ENCODE measurements at places on chromosomes 1 and 21.

DNA sequence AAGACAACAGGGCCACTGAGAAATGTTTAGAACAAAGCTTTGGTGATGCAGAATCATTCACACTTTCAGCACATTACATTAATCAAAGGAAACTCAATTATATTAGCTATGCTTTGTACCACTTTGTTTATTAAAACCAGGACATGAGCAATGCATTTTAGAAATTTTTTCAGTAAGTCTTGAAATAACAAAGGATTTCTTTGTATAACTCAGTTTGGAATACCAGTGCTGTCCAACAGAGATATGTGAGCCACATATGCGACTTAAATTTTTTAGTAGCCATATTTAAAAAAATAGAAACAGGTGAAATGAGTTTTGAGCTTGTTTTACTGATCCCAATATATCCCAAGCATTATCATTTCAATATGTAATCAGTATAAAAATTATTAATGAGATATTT lies 18.8 kb upstream of the F3 start:
- DNase-seq: no peak

DNA sequence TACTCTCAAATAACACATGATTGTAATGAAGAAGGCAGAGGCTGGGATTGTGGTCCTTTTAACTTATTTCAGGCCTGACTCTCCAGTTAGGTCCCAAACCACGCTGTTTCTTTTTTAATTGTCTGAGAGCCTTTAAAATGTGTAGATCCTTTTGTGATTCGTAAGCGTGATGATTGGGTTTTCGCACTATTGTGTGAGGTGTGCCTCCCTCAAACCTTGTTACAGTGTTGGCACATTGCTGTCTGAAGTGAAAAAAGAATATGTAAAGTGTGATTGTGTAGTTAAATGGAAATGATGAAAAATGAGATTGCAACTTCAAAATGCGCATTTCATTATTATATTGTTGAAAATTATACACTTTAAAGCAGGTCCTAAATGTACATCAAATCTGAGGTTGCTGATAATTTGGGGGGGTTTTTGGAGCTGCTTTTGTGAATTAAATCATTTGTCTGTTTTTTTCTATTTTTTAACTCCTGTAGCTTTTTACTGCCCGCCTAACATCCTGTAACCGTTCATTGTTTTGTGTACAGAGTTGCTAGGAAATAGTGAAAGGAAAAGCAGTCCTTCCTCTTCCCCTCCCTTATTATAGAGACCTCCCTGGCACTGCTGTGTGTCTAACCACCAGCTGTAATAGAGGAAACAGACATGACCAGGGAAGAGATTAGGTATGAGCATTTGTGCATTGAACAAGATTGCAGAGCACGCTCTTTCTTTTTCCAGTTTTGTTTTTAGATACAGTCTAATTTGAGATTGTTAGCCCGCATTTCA lies 43.3 kb downstream of the IARS2 start:
- DNase-seq: no peak

DNA sequence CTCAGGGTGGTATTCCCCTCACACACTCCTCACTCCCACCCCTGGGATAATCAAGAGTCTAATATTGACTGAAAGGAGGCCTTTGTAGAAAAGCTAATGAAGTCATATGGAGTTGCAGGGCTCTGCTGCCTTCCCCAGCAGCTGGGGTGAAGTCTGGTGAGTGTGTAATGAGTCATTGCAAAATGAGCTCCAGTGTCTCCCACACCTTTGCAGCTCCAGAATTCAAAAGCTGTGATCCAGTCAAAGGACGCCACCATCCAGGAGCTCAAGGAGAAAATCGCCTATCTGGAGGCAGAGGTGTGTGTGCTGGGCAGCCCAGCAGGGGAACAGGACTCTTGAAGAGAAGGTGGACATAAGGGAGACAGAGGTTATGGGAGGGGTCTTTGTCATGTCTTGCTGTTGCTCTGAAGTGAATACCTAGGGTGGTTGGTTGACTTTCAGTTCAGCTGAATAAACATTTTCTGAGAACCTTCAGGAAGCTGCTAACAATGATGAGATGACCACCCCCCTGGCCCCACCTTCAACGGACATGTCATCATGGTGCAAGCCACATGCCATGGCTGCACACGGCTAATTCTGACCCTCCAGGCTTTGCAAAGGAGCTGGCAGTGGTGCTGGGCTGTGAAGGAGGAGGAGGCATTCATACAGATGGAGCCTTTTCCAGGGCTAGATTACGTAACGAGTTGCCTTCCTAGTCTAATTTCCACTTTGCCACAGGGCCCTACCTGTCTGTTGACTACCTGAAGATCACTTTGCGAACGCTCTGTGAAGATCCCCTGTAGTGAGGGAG lies 32.2 kb upstream of the SNX27 start:
- no peak for DNase-seq

GRCh38 chr1:84574936-84575335 lies 696 bp upstream of the CTBS start:
- no peak for DNase-seq

DNA sequence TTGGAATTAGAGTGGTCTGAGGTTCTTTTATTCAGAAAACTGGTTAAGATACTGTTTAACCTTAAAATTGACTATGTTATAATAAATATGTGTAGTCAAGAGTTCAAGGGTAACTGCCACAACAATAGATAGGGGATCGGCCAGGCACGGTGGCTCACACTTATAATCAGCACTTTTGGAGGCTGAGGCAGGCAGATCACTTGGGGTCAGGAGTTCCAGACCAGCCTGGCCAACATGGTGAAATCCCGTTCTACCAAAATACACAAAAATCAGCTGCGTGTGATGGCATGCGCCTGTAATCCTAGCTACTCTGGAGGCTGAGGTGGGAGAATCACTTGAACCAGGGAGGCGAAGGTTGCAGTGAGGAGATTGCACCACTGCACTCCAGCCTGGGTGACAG lies 39.5 kb downstream of the PDC start:
- no peak for DNase-seq

DNA sequence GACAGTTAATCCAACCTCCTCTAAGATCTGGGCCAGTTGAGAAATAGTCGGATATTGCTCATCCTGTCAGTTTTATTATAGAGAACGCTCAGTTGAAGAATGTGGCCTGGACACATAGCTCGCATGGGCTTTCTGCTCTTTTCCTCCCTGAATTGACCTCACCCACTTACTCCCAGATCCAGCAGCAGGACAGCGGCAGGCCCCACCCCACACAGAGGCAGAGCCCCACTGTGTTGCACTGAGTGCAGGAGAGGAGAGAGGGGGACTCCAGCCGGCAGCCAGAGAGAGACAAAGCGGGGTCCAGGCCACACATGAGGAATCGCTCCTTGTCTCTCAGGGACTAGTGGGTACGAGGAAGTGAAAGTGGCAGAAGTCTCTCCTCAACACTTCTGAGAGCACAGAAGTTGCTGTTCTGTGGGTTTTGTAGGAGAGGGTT lies 78.6 kb downstream of the LAMC1 start:
- peak; percentile 60 for DNase-seq

GRCh38 chr1:172588296-172589291 lies 55.6 kb downstream of the SUCO start:
- DNase-seq: no peak

- DNase-seq: no peak
These were observed 9.2 kb downstream of the AGMAT start for GRCh38 chr1:15575549-15576150.

DNA sequence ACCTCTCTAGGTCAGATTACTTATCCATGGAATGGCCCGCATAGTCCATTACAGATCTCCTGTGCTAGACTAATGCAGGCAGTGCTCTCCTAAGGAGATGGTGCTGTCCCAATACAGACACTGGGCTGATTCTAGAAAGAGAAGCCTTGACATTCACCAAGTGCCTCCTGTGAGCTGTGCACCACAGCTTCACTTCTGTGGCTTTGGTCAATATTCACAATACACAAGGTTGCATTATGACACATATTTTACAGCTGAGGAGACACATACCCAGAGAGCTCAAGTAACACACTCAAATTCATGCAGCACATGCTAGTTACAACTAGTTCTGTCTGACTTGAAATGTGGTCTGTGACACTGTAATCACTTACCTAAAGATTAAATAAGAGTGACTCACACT lies 59.4 kb upstream of the LRRC8B start:
- DNase-seq: no peak

GRCh38 chr1:85144351-85144750 lies 56.5 kb downstream of the SYDE2 start:
- no peak for DNase-seq

DNA sequence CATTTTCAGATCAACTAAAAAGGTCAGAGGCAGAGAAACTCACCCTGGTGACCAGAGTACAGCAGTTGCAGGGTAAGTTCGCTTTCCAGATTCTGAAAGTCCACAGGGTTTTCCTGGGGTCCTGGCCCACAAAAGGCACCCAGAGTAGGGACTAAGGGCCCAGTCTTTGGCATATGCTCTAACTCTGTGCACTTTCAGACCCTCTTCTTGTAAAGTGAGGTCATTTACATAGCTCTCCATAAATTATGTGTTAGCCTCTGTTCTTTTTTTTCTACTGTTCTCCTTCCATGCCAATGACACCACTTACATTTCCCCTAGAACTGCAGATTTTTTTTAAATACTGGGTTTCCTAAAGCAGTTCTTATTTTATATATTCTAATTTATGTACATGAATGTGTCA lies 6.3 kb downstream of the C1orf74 start:
- no peak for DNase-seq

- no peak for DNase-seq
These were observed 87.9 kb downstream of the VAV3 start for GRCh38 chr1:107877092-107877491.

GRCh38 chr1:217846733-217847132 lies 215.6 kb downstream of the SPATA17 start:
- no peak for DNase-seq

DNA sequence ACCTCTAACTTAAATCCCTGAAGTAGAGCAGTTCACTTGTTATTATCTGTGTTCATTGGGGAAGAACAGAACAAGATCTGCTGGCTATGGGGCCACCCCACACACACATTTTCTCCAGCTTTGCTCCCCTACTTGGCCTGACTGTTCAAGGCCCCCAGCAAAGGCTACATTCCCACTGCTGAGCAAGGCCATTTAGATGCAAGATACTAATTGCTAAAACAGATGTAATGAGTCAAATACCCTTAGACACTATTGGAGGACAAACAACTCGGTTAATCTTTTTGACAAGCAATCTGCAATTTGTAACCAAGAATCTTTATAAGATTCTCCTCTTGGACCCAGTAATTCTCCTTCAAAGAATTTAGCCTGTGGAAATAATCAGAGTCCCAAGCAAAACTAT lies 67.7 kb downstream of the NAV1 start:
- DNase-seq: no peak

All from OCI-LY7 (cell line).